ENCODE measurements at places on chromosomes 13 and 19.

- no peak for DNase-seq
Observed at GRCh38 chr13:99174533-99175100, 26.0 kb upstream of the UBAC2 start.

GRCh38 chr19:29155683-29156082 is 57.3 kb downstream of the UQCRFS1 start:
- DNase-seq, result no peak

- no peak for DNase-seq
Observed at GRCh38 chr13:114272977-114273376, 8.4 kb upstream of the UPF3A start.

GRCh38 chr13:97889803-97890202 is 63.7 kb upstream of the IPO5 start:
- no peak for DNase-seq

DNA sequence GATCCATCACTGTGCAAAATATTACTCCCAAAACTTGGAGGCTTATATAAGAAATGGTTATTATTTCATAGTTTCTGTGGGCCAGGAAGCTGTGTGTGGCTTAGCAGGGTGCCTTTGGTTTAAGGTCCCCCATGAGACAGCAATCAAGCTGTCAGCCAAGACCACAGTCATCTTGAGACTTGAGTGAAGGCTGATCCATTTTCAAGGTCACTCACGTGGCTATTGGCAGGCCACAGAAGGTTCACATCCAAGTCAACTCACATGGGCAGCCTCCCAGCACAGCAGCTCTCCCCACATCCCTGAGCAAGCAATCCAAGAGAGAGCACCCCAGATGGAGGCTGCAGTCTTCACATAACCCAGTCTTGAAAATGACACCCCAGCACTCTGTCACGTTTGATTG is 537.4 kb downstream of the MYO16 start:
- no peak for DNase-seq

DNA sequence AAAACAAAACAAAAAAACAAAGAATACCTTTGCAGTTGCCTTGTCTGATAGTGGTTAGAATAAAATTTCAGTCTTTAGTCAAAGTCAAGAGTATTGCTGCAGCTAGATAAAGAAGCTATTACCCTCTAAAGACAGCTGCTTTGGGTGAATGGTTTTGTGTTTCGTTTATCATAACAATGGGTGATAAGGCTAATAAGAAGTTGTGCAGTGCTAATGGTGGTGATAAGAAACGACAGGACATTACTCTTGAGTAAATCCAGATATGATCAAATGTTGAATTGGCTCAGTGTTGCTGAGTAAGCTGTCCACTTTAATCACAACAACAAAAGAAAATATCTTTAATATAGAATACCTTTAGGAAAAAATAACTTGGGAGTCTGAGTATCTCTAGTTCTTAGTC is 1825.3 kb downstream of the SLITRK5 start:
- DNase-seq, result no peak

DNA sequence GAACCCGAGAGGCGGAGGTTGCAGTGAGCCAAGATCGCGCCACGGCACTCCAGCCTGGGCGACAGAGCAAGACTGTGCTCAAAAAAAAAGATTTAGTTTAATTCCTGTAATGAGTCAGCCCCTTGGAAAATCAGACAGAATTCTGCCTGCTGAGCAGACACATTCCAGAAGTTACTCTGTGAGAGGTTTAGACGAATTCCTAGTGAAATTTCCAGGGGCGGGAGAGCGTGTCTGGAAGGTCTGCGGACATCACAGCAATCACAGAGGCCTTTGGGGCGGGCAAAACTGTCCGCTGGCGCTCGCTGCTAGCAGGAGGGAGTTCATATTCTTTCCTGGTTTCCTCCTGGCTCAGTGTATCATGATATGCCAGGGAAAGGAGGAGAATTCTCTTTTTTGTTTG is 17.5 kb downstream of the MISP start:
- peak; percentile 47 for DNase-seq

DNA sequence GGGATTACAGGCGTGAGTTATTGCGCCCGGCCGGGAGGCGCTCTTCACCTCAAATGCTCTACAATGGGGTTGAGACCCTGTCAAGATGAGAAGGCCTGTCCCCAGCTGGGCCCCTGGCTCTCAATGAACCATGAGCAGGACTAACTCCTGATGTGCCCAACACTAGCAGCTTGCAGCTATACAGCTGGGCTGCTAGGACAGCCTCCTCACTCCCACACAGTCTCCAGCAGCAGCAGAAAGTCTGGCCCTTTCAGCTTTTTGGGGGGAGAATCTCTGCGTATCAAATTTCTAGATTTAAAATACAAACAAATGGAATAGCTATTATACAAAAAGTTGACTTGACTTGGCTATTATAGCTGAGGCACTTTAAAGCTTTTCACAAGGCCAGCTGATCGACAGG is 30.2 kb downstream of the TMTC4 start:
- no peak for DNase-seq

DNA sequence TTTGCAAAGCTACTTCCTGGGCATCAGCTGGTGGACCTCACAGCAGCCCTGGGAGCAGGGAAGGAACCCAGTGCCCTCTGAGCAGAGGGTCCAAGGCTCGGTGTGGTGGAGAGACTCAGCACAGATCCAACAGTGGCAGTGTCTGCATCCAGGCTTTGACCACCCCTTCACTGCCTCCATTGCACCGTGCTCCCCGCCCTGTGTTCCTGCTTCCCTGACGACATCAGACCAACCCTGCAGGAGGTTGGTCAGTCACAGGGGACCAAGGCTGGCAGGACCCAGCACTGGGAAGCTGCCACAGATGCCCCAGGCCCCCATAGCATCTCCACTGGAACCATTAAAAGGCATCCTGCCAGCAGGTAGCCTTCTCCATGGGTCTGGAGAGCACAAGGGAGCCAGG is 7.8 kb upstream of the VSTM2B start:
- no peak for DNase-seq

DNA sequence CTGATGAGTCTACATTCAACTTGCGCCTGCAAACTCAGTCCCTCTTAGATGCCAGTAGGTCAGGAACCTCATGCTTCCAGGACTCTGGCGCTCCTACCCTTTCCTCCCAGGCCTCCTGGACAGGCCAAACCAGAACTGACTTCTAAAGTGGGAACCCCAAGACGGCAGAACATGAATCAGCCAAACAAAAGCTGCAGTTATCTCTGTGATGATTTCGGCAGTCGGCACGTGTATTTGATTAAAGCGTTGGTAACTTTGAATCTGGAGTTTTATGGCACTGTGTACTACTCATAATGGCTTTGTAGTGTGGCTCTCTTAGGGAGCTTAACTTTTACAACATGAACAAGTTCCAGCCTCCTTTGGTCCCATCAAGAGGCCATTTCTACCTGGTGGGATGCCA is 13.7 kb downstream of the ACTN4 start:
- DNase-seq, result no peak

DNA sequence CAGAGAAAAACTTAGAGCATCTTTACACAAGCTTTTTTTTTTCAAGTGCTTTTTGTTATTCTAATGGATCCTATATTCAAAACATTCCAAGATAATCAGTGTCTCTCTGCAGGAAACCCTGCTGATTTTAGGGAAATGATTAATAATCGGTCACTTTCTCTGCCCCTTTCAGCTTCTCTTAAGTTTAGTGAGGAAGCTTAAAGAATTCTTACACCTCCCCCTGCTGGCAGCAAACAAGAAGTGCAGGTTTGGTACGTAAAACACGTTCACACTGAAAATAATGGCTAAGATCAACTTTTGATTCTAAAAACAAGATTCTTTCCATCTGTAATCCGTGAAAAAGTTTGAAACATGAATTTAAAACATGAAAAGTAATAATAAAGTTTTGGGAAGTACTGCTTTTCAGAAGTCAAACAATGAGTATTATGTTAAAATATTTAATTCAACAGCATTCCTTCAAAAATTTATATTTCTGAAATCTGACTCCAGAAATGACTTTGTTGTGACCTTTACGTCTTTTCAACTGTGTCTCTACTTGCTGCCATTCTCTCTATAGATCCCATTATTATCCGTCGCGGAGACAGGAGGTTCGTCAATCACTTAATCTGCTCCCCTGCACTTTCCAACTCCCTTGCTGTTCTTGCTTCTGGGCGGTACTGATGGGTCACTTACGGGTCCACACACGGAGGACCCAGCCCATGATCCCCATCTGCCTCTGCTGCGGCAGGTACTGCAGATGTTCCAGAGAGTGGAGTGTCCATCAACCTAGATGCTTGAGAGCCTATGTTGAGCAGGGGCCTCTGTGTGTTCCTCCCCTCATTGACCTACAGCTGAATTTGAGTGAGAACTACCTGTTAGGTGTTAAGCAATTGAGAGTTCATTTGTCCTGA is 203.1 kb upstream of the EDNRB start:
- DNase-seq, result peak; percentile 86

- no peak for DNase-seq
Observed at GRCh38 chr13:44818016-44818415, 171.3 kb downstream of the NUFIP1 start.

- DNase-seq, result peak; percentile 34
Observed at GRCh38 chr19:17281391-17282304, at the start of gene ANKLE1. TSS of gene ANKLE1 (plus strand) at chr19:17281901. CDS start at chr19:17281921, 20 bp downstream.

- DNase-seq, result no peak
Observed at GRCh38 chr13:75399168-75399878, 82.6 kb downstream of the TBC1D4 start.

- DNase-seq, result no peak
Observed at GRCh38 chr19:10637894-10638293, 12.5 kb downstream of the SLC44A2 start.

Data from lung (tissue), 17 donors.